ENCODE measurements at places on chromosomes 16 and 17.
A peak's percentile ranks its signal among the peaks of the same experiment; 100 is the strongest.

DNA sequence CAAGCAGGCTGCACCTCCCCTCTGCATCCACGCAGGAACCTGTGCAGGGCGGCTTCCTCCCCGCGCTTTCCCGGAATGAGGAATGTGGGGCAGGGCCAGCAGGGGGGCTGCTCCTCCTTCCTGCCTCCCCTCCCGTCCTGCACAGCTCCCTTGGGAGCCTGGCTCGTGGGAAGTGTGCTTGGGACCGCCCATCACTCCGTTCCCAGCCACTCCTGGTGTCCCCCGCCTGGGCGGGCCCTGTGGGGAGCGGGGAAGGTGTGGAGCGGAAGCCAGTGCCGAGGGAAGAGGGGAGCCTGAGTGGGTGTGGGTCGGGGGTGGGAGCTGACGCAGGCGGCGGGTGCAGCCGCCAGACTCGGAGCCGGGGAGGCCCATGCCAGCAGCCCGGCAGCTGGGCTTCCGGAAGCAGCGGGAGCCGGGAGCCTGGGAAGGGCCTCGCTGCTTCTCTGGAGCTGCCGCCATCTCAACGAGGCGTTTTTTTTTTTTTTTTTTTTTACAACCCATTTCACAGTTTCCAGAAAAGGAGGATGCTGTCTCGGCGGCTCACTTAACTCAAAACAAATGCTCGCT, 24.1 kb downstream of the BAHCC1 start:
- no peak for DNase-seq

DNA sequence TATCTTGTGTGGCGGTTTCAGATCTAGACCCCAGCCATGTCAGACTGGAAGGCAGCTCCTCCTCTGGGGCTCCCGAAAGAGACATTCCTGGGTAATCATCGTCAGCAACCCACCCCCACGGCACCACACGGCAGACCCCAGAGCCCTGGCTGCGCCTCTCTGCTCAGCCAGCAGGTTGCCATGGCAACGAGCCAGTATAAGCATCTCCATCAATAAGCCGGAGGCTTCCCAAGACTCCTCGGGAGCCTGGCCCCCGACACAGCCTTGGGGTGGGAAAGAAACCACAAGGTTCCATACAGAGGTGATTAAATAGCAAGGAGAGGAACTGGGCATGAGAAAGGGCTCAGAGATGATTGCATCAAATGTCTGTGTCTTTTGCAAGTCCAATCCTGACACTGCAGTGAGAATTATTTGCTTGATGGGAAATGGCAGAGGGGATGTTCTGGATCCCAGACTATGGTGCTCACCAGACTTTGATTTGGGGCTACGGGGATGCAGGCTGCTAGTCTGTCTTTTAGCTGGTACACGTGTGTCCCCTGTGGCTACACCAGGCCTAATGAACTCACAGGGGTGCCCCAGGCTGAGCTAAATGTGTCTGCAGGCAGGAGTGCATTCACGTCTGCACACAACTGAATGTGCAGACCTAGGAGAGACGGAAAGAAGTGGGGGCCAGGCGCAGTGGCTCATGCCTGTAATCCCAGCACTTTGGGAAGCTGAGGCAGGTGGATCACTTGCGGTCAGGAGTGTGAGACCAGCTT, 320.5 kb upstream of the TNRC6C start:
- DNase-seq, result no peak

- DNase-seq, result peak; percentile 58
Observed at GRCh38 chr16:28623172-28623711, 13.4 kb upstream of the SULT1A1 start.

DNA sequence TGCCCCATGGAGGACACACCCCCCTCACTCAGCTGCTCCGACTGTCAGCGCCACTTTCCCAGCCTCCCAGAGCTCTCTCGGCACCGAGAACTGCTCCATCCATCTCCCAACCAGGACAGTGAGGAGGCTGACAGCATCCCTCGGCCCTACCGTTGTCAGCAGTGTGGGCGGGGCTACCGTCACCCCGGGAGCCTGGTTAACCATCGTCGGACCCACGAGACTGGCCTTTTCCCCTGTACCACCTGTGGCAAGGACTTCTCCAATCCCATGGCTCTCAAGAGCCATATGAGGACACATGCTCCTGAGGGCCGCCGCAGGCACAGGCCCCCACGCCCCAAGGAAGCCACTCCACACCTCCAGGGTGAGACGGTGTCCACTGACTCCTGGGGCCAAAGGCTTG, 2.1 kb downstream of the ZNF646 start:
- no peak for DNase-seq

DNA sequence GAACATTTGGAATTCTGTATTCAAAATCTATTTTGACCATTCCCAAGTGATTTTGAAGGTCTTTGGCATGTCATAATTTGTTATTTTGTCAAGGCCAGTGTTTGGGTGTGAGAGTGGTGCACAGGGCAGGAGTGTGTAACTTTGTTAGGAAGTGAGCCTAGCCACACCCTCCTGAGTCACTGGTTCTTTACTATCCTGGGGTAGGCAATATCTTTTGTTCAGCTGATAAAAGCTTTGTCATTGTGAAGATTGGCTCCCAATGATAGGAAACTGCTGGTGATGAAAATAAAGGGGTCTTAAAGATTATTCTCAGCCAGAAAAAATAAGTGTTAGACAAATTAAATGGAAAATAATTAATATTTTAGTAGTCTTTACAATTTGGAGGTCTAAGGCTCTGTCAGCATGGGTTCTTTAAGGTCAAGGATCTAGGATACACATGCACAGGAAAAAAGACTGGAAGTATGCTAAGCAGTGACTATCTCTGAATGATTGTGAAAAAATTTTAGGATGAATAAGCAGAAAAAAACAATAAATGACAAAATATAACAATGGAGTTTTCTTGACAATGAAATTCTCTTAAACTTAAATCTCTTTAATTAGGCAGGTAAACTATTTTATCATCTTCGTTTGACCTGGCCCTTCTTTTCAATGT, 5.1 kb downstream of the UBN1 start:
- no peak for DNase-seq

DNA sequence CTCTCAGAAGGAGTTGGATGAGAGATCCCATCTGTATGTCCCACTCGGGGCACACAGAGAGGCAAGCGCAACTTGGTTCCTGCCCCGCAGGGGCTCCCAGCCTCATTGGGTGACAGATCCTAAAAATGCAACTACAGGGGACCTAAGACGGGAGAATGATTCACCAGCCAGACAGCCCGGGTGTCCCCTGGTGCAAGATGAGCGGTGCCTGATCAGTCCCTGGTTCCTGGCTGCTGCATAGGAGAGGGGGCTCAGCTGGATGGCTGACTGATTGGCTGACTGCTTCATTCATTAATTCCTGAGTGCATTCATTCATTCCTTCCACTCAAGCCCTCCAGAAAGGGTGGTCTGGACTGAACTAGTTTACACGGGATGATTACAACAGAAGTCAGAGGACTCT, 22.0 kb downstream of the WNT3 start:
- DNase-seq, result no peak

GRCh38 chr16:54347961-54348360, 61.4 kb upstream of the IRX3 start:
- no peak for DNase-seq

DNA sequence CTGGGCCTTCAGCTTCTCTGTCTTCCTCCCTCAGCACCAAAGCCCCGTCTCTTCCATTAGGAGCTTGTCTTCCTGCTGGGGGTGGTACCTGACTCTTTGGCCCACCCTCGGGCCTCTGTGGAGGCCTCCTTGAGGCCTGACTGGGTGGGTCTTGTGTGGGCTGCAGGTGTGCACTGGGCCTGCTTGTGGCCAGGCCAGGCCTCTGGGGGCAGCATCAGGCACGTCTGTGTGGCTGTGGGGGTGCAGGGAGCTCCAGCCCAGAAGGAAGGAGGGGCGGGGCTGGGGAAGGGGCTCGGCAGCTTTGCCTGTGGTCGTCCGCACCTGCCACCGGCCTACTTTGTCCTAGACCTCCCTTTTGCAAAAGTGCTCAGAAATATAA, 7.0 kb downstream of the PIGQ start:
- no peak for DNase-seq

GRCh38 chr17:79826204-79826680, 13.0 kb downstream of the CBX4 start:
- no peak for DNase-seq

DNA sequence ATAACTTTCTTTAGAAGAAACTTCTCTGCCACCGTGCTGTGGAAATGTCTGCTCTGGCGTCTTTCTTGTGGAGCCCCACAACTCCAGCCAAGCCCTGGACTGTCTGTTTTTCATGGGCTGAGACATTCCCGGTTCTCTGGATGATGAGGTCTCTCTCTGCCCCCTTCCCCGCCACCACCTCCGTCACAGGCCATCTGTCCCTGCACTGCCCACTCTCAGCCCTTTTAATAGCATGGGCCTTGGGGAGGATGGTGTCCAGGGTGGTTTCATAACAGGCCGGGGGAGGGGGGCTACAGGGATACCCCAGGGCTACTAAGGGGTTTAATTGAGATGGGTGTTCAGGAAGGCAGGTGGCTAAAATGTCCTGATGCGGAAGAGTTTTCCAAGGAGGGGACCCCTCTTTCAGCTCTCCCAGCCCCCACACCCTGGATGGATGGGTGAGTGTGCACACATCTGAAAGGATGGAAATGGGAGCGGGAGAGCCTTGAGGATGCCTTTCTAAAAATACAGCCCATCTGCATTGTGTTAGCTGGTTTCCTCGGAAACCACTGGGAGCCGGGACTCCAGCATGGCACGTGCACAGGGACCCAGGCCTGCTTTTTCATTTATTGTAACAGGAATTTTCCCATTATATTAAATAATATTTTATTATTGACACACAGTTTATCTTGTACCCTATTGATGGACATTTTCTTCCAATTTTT, 14.6 kb upstream of the NDRG4 start:
- DNase-seq, result no peak

DNA sequence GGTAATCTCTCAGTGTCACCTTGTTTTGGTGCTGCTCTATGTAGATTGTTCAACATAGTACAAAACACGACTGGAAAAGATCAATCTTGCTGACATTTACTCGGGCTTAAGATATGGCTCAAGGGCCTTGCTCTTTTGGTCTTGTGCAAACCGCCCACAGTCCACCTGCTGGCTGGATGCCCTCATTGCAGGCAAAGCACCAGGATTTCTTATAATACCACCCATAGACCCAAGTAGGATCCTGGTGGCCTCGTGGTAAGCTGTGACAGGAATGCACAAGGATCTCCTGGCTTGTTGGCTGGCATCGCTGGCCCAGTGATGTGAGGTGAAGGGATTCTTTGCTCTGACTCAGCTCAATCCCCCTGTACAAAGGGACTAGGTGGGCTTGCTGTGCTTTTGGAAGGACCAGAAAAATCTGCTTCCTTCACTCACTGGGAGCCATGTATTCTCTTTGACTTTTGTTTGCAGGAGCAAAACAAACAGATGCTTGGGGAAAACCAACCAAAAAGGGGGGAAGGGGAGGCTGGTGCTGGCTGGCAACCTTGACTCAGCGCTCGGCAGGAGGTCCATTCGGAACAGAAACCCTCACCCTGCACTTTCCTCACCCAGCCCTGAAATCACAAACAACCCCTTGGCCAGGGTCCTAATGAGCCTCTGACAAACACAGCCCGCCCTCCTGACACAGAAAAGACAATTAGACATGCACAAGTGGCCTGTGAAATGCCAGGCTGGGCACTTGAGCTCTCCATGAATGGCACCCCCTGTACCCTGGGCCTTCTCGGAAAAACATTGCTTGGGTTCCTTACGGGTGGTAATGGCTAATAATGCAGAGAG, 36.6 kb upstream of the MED9 start:
- DNase-seq, result peak; percentile 52

DNA sequence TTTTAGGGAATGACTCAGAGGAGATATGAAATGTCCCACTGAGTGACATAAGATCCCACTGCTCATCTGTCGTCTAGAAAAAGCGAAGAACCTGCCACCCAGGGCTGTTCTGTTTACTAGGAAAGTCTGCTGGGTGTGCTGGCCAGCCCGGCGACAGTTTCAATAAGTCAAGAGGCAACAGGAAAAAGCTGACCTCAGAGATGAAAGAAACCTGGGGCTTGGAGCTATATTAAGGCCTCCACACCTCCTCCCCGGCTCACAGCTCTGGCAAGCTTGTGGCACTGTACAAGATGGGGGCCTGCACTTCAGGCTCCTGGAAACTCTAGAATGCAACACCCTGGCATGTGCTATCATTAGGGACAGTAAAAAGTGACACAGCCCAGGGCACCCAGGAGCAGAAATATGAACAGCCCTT, 10.6 kb downstream of the ZFHX3 start:
- DNase-seq, result no peak

GRCh38 chr16:21101631-21102420, 48.8 kb downstream of the DNAH3 start:
- DNase-seq, result no peak

- DNase-seq, result no peak
Observed at GRCh38 chr17:70332356-70333210, 163.3 kb downstream of the KCNJ2 start.

DNA sequence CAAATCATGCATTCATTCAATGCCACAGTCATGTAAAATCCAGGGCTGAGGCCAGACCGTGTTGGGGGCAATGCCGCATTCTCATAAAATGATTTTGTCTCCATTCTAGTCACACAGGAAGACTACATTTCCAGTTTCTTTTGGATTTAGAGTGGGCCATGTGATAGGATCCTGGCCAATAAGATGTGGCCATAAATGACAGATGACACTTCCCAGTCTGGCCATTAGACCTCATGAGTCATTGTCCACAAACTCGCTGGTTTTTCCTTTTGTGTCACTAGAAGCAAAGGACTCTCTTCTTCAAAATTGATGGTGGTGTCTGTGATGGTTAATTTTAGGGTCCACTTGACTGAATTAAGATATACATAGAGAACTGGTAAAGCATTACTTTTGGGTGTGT, 352.3 kb downstream of the UTP18 start:
- no peak for DNase-seq

- no peak for DNase-seq
Observed at GRCh38 chr17:16872351-16873173, 99.4 kb downstream of the TNFRSF13B start.

GRCh38 chr16:12242516-12242915, 266.0 kb downstream of the SNX29 start:
- no peak for DNase-seq

GRCh38 chr16:88059701-88060386, 108.6 kb downstream of the BANP start:
- no peak for DNase-seq

GRCh38 chr17:69728816-69729215, 314.3 kb downstream of the MAP2K6 start:
- DNase-seq, result no peak

- DNase-seq, result peak; percentile 64
Observed at GRCh38 chr17:7014995-7015958, 2.9 kb downstream of the RNASEK start.

- no peak for DNase-seq
Observed at GRCh38 chr17:66268247-66268927, 34.0 kb upstream of the PRKCA start.

Measured in activated CD4-positive, alpha-beta T cell treated with anti-CD3 and anti-CD28 coated beads for 1 hour (primary cell).